ENCODE measurements at places on chromosomes 11 and 22.

DNA sequence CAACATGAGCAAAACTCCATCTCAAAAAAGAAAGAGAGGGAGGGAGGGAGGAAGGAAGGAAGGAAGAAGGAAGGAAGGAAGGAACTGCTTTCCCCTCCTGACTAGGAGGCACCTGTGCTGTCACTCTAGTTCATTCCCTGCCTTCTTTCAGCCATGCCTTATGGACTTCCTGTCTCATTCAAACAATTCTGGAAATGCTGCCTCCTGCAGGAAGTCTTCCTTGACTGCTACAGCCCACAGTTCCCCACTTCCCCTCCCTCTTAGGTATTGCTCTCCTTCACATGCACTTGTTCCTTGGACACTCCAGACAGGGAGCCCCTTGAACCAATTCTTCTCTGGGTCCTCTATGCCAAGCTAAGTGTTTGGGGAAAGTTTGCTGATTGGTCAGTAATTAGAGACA, 31.6 kb upstream of the WNT11 start:
- DNase-seq: no peak

- DNase-seq: no peak
These were observed 14.4 kb upstream of the SERPINH1 start for GRCh38 chr11:75547617-75548058.

DNA sequence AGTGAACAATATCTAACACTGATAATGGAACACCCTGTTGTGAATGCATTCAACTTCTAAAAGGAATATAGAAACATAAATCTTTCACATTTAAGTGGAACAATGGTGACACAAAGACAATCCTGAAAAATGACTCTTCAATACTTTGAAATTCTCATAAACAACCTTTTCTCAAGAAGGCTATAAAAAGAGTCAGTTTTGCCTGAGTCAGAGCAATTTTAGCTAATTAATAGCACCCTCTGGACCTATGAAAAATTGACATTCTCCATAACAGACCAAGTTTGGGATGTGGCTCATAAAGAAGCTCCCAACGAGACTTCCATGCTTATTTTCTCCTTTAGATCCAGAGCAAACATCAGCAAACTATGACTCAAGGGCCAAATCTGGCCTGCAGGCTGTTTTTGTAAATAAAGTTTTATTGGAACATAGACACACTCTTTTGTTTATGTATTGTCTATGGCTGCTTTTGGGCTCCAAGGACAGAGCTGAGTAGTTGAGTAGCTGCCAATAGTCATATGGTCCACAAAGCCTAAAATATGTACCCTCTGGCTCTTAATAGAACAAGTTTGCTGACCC, 108.0 kb downstream of the MAML2 start:
- DNase-seq: no peak

GRCh38 chr11:104206936-104207335, 43.0 kb upstream of the PDGFD start:
- DNase-seq: no peak

DNA sequence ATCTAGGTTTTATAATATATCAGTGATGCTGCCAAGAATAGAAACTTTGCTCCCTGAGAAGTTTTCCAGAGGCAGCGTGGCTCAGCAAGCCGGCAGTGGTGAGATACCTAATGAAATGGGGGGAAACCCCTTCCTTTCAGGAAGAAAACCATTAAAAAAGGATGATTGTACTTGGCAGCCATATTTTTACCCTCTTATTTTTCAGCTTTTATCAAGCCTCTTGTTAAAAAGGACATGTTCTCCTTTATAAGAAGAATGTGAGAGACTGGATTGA, 9.0 kb upstream of the ME3 start:
- DNase-seq: no peak

- no peak for DNase-seq
These were observed 761.4 kb downstream of the KCNA4 start for GRCh38 chr11:29255401-29255800.

- DNase-seq: no peak
These were observed 296.9 kb downstream of the KIRREL3 start for GRCh38 chr11:126703662-126704061.

- DNase-seq: no peak
These were observed 22.2 kb downstream of the NUP50 start for GRCh38 chr22:45185718-45186514.

- no peak for DNase-seq
These were observed 246.7 kb upstream of the MPPED2 start for GRCh38 chr11:30832831-30833230.

DNA sequence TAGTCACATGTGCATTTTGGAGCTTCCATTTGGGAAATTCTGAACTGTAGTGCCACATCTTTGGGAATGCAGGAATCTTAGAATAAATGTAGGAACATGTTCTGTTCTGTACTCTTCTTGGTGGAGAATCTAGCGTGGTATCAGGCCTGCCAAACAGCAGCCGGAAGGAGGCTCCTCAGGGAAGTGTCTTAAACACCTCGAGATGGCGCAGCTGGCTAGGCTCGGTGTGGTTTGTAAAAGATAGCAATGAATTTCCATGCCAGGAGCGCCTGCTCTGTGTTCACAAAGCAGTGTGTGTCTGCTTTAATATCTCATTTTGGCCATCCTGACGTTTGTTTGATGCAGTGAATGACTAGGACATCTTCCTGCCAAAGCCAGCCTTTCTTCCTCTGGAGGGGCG, 145.1 kb downstream of the ATXN10 start:
- no peak for DNase-seq

- no peak for DNase-seq
These were observed 1.8 kb downstream of the YWHAH start for GRCh38 chr22:31945971-31946680.

GRCh38 chr11:116696381-116696941, 76.3 kb downstream of the BUD13 start:
- DNase-seq: no peak

GRCh38 chr11:65219930-65220213, 38.1 kb downstream of the CAPN1 start:
- DNase-seq: no peak

DNA sequence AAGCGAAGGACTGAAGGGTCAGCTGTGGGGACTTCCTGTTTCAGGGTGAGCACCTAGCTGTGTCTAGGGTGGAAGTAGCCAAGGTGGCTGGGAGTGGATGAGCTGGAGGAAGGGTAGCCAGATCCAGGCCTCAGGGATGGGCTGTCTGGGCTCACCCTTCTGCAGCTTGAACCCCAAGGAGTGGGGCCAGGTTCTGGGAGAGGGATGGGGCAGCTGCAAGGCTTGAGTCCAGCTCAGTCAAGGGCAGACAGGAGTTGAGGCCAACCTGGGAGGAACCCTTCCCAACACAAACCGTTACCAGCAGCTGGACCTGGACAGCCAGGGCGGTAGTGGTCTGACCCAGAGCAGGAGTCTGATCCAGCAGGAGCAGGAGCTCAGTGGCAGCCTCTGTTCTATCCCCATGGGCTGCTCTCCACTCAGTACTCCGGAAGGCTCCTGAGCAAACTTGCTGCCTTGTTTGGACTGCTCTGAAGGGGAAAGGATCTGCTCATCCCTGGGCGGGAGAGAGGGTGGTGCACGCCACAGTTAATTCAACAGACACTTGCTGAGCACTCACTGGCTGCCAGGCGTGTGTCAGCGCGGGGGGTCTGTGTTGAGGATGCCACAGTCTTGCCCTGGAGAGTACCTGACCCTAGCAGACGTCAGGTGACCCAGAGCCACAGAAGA, 53.8 kb upstream of the THY1 start:
- no peak for DNase-seq

DNA sequence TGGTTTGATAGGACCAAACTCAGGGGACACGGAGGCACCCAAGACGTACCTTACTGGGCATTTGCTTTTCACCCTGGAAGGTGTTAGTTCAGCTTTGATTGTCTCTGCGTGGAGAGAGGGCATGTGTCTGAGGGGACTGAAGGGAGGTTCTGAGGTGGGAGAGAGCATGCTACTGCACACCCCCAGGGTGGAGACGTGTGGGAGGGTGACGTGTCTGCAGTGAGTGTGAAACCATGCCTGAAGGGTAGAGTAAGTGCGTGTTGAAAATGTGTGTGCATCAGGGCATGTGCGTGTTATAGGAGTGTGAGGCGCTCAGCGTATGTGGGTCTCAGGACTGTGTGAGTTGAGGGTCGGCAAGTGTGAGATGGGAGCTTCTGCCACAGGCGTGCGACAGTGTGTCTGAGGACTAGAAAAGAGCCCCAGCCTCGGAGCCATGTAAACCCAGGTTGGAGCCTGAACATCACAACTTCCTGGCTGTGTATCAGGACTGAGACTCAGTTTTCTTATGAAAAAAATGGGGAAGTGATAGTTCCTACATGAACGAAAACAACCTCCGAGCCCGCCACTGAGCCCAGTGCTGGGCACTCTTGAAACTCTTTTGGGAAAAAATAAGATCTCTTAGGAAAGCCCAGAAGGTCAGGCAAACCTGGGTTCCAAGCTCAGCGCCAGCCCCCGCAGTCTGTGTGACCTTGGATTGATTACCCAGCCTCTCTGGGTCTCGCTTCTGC, 11.8 kb upstream of the KCNJ11 start:
- no peak for DNase-seq

- DNase-seq: no peak
These were observed 924 bp downstream of the C11orf65 start for GRCh38 chr11:108466405-108466804.

DNA sequence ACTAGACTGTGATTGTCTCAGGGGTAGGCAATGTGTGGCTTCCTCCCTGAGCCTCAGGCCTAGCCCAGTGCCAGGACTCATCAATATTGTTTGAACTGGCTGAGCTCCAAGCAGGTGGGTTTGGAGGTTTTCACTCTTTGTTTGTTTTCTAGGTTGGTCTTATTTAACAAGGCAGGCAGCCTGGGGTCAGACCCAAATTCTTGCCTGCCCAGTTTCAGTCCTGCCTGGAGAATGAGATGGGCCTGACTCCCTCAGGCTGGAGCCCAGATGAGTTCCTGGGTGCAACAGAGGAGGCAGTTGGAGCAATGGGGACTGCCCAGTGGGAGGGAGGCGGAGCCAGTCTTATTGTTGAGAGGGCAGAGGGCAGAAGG, 28.3 kb upstream of the TP53I11 start:
- no peak for DNase-seq

- no peak for DNase-seq
These were observed 10.9 kb downstream of the SRPRA start for GRCh38 chr11:126257764-126258163.

GRCh38 chr22:49968313-49968830, 7.8 kb downstream of the PIM3 start:
- no peak for DNase-seq

Data from stimulated activated CD4-positive, alpha-beta T cell treated with anti-CD3 and anti-CD28 coated beads, Interleukin-1b, Interleukin-23, amount 100 ng/mL, for 4 hours (primary cell).